ENCODE measurements at places on chromosomes 13 and 19.

GRCh38 chr19:33914599-33914998 lies 117.9 kb downstream of the KCTD15 start:
- no peak for ATAC-seq

GRCh38 chr13:25371875-25372283 lies at the start of gene ATP8A2:
Gene ATP8A2 (plus strand): TSS chr13:25371974. CDS start chr13:25372213, 239 bp downstream.
- peak; percentile 32 for ATAC-seq

- ATAC-seq = no peak
These were observed 105.1 kb downstream of the TBC1D4 start for GRCh38 chr13:75376792-75377402.

DNA sequence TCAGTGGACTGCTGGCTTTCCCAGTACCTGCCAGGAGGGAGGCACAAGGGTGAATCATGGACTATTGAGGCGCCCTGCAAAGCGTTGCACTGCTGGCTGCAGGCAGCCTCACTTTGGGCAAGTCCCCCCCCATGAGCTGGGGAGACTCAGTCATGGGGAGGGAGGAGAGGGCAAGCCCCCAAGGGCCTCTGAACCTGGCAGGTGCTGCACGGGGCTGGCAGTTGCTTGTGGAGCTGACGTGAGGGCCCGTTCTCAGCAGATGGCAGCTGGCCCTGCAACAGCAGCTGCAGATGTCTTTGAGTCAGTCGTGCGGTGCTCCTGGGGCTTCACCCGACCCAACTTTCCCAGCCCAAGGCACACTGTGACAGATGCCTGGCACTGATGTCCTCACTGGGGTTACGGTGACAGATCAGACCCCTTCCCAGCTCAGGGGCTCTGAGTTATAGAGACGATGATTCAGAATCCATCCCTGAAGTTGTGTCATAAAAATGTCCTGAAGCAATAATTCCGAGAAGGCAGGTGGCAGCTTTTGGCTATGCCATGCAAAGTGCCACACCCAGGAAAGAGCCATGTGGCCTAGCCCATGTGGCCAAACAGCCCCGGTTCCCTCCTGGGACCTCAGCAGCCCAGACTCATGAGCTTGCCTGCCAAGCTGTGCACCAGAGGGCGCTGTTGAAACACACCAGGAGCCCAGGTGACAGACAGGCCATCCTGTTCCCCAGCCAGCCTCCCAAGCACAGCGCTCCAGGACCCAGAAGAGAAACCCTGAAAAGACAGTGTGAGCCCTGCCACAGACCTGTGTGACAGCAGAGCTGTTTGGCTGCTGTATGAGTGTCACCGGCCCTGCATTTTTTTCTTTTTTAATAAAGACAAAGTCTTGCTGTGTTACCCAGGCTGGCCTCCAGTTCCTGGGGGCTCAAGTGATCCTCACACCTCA lies 53.6 kb upstream of the LDLR start:
- ATAC-seq = peak; percentile 98

DNA sequence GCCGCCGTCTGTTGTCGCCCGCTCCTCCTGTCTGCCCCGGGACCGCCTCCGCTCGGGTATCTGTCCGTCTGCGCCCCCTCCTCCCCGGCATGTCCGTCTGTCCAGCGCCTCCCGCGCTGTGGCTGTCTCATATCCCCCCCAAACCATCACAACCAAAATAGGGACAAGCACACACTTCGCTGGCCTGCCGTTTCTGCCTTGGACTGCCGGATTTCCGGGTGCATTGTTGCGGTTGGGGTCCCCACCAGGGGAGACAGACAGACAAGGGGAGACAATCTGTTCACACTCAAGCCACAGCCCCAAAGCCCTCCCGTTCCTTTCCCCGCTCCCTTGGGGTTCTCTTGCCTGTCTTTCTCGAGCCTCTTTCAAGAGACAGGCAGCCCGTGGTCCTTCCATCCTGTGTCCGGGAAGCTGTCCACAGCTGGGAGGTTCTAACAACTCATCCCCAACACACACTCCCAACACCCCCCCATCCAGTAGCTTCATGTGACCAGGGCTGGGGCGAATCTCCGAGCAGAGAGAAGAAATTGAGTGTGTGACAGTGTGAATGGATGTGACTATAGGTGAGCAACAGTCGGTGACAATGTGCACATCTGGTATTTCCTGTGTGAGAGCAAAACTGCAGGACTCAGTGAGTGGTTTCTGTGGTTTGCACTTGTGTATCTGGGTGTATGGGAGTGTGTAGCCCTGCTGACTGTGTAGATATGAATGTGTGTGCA lies 16.5 kb upstream of the FOSB start:
- ATAC-seq = peak; percentile 2

GRCh38 chr13:44972956-44973581 lies 16.2 kb downstream of the NUFIP1 start:
- no peak for ATAC-seq

GRCh38 chr19:44755219-44755618 lies 6.7 kb downstream of the BCL3 start:
- no peak for ATAC-seq

DNA sequence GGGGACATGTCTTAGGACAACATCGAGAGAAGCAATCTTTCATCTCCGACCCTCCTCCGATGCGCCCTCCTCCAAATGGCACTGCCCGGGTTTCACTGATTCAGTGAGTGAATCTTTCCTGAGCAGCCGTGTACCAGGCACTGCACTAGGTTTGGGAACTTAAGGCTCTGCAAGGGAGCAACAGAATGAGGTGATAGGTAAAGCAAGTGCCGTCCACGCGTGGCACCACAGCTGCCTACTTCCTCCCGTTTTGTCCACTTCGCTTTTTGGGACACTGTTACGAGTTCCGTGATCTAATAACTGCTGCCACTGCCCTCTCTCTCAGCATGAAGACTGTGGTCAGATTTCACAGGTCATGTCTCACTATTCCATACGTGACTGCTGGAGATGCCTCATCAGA lies 131.0 kb downstream of the TEX29 start:
- no peak for ATAC-seq

GRCh38 chr13:62906896-62907295 lies 1491.2 kb upstream of the PCDH20 start:
- no peak for ATAC-seq

GRCh38 chr19:54464044-54464629 lies 559 bp upstream of the LENG9 start:
- ATAC-seq = peak; percentile 74

- no peak for ATAC-seq
These were observed 1.3 kb upstream of the LENG1 start for GRCh38 chr19:54160854-54161253.

- ATAC-seq = peak; percentile 45
These were observed at the start of gene SHISA2 for GRCh38 chr13:26051657-26052311. Gene SHISA2 (minus strand): TSS chr13:26052016. CDS start chr13:26050975, 1,041 bp downstream.

DNA sequence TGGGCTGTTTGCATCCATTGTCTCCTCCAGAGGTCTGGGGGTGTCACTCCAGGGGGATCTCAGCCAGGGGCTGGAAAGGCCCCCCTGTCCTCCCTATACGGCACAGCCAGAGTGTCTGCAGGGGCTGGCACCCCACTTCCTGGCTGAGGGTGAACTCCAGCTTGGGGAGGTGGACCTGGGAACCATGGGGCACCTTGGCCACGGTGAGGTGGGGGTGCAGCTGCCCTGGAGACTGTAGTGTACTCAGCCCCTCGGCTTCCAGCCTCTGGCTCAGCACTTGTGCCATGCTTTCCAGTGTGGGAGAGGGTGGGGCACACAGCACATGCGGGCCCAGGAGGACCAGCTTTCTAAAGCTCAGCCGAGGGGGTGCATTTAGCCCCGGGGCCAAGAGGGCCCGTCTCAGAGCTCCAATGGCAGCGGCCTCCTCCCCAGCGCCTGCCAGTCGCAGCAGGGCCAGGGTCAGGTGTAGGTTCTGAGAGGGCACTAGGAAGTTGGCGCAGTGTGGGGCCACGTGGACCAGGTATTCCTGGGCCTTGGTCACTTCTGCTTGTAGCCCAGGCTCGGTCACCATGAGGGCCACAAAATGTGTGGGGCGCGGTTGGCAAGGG lies 1.4 kb downstream of the LENG9 start:
- no peak for ATAC-seq

DNA sequence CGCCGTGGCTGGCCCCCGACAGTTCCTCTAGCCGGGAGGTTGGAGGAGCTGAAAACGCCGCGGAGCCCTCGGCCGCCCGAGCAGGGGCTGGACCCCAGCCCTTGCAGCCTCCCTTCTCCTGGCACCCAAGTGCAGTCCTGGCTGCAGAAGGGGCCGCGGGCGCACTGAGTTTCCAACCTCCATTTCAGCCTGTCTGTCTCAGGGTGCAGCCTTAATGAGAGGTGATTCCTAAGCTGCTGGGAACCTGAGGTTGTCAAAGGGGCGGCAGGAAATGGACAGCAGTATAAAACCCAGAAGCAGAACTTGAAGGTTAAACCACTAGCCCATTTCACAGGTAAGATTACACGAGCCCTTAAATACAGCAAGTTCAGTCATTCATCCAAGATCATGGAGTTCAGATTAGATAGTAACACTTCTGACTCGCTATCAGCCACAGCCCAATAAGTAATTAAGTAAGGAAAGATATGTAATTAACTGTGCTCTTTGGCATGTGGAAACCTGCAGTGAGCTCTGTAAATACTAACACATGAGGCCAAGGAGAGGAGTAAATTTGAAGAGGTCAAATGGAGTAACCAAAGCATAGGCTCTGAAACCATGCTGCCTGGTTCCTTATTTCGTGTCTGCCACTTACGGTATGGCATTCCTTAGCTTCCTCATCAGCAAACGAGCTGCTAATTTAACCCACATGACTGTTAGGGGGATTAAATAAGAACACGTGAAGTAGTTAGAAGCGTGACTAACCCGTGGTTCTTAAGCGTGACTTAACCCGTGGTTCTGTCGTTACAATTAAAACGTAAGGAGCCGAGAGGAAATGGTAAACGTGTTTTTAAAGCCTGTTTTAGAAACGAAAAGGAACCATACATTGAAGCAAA lies 686 bp downstream of the SETDB2 start:
- ATAC-seq = peak; percentile 22

- no peak for ATAC-seq
These were observed 61.0 kb upstream of the ADGRE5 start for GRCh38 chr19:14320253-14320652.

- no peak for ATAC-seq
These were observed 119.6 kb downstream of the RFC3 start for GRCh38 chr13:33937373-33938098.

DNA sequence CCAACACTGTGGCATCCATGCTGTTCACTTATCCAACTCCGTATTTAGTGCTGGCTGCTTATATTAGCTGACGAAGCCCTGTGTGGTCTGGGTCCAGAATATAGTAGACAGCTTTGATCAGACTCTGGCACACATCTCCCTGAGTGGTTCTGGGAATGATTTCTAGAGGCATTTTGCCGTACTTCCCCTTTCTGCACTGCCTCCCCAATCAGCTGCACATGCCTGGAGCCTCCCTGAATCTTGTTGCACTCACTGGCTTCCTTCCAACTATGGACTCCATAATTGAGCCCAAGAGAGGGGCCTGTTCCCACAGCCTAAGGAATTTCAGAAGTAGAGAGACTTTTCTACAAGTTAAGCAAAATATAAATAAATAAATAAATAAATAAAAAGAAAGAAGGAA lies 30.4 kb upstream of the PCDH8 start:
- ATAC-seq = no peak

DNA sequence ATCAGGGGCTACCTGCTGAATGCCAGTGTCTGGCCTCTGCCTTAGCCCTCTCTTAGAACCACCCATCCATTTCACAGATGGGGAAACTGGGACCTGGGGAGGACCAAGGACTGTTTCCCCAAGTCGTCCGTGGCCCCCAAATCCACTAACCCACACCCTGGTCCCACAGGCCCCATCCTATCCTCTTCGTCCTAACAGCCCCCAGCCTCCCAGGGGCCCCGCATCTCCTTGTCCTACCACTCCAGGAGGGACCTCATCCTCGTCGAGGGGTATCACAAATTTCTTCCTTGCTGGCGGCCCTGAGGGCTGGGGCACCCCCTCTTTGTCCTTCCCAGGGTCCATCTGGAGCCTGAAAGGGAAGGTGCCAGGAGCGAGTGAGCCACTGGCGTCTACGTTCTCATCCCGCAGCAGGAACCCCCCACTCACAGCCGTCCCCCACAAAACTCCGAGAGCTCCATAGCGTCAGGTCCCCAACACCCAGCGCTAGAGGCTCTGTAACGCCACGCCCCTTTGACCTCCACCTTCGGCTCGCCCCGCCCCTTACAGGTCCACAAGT lies 606 bp downstream of the ERCC1 start:
- ATAC-seq = no peak

DNA sequence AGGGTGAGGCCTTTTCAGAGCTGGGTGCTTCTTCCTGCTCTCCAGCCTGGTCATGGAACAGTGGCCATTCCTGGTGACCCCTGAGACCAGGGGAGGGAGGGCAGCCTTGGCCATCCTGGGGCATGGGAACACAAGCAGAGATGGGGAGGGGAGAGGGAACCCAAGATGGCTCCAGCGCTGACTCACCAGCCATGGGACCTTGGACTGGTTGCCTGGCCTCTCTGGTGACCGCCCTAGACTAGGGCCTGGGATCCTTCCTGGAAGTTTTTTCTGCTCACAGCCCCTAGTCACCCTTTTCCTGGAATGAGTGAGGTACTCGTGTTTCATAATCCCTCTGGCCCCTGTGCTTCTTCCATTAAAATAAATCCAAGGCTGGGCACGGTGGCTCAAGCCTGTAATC lies 3.3 kb upstream of the OPA3 start:
- no peak for ATAC-seq

GRCh38 chr13:27353708-27354107 lies 70.7 kb upstream of the GTF3A start:
- ATAC-seq = no peak

- ATAC-seq = no peak
These were observed 5.5 kb downstream of the GCDH start for GRCh38 chr19:12896460-12896859.

- ATAC-seq = no peak
These were observed 32.8 kb downstream of the ELL start for GRCh38 chr19:18488838-18489626.

- ATAC-seq = peak; percentile 87
These were observed at the start of gene DNAJB1 for GRCh38 chr19:14517840-14518505. Gene DNAJB1 (minus strand): TSS chr19:14518397. CDS start chr19:14518349, 48 bp downstream.

GRCh38 chr19:45187421-45188100 lies 9.0 kb downstream of the BLOC1S3 start:
- peak; percentile 79 for ATAC-seq

- ATAC-seq = no peak
These were observed 7.8 kb upstream of the UBL3 start for GRCh38 chr13:29858231-29858630.

GRCh38 chr19:18945297-18945696 lies 4.3 kb upstream of the HOMER3 start:
- ATAC-seq = no peak

GRCh38 chr19:18773682-18774081 lies 17.4 kb downstream of the COMP start:
- ATAC-seq = no peak

GRCh38 chr13:80123945-80124344 lies 217.0 kb downstream of the SPRY2 start:
- ATAC-seq = no peak

- ATAC-seq = no peak
These were observed 1.8 kb downstream of the PCDH20 start for GRCh38 chr13:61413572-61414535.

DNA sequence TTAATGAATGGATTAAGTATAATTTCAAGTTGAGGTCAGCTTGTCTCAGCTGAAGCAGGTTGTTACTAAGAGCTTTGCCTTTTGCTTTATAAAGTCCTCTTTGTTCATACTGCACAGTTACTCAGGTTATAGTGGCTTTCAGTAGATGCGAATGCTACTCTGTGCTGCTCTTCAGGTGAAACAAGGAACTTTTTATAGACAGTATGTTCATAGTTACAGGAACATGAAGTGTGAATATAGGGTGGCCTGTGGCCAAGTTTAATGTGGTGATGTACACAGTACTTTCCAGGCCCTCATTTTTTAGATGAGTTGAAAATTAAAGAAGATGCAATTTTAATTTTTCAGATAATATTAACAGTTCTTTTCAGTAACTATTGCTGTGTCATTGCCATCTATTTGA lies 20.8 kb downstream of the SUGT1 start:
- ATAC-seq = no peak

- ATAC-seq = peak; percentile 56
These were observed 7.9 kb upstream of the ARHGAP33 start for GRCh38 chr19:35767288-35768081.

All from stimulated activated memory B cell treated with anti-CD40 and anti-IgM and Interleukin-4, amounts not matched to agents 10 μg/mL and 1 μg/mL and 100 μg/mL, for 72 hours (primary cell).